ENCODE measurements at places on chromosomes 5 and 9. TPM values are rescaled to one million over a fixed set of nuclear protein-coding genes. Genes with fewer than 3 reads are reported as not detected.

The GZMA gene
- 0.67 TPM for total RNA-seq

DNA sequence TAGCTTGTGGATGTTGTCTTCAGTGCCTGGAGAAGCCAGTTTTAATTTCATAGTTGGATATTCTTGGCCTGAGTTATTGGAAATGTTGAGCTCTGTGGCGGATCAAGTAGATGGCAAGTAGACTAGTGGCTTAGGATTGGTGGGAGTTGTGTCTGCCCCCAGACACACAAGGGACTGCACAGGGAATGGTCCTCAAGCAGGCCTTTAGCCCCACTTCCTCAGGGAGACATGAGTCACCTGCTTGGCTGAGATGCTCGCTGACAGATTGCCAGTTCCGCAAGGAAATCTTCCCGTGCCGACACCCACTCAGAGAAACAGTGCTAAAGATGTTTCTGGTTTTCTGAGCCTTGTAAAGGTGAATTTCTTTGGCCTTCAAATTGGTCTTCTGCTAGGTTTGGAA, 18.8 kb upstream of the CATSPER3 start:
- H3K4me3 ChIP-seq, result no peak overlapping the region
- no peaks in the 10 kb centered on the region for H3K27me3 ChIP-seq
- no peaks in the 10 kb centered on the region for H3K36me3 ChIP-seq
- H3K4me1 ChIP-seq, result peaks cover 17% of the 10 kb centered on the region
- peak; percentile 32 for DNase-seq
- H3K27ac ChIP-seq, result no peak overlapping the region

The OBP2B gene
- total RNA-seq, result not detected

The AFAP1L1 gene
- 40.3 TPM for total RNA-seq

- H3K27me3 ChIP-seq, result no peaks in the 10 kb centered on the region
- no peak for DNase-seq
- no peak overlapping the region for H3K27ac ChIP-seq
- no peaks in the 10 kb centered on the region for H3K4me1 ChIP-seq
- no peaks in the 10 kb centered on the region for H3K36me3 ChIP-seq
Observed at GRCh38 chr5:8577792-8578191, 708.8 kb downstream of the MTRR start.

GRCh38 chr5:150000990-150001659, 586 bp downstream of the HMGXB3 start:
- peak overlapping the region; percentile 90 for H3K27ac ChIP-seq
- DNase-seq, result peak; percentile 16
- H3K4me1 ChIP-seq, result peaks cover 7% of the 10 kb centered on the region
- peak overlapping the region; percentile 84 for H3K4me3 ChIP-seq
- H3K36me3 ChIP-seq, result peaks cover 3% of the 10 kb centered on the region

The TMEM215 gene
- total RNA-seq, result not detected

The PIK3R1 gene
- 168 TPM for total RNA-seq

The PCDHA1 gene
- total RNA-seq, result not detected

The KCNV2 gene
- total RNA-seq, result not detected

GRCh38 chr5:12292610-12293204, 388.5 kb upstream of the CTNND2 start:
- H3K4me1 ChIP-seq, result no peaks in the 10 kb centered on the region
- no peak overlapping the region for H3K27ac ChIP-seq
- no peak for DNase-seq
- H3K27me3 ChIP-seq, result no peaks in the 10 kb centered on the region

GRCh38 chr9:133975511-133975910, 16.6 kb downstream of the VAV2 start:
- DNase-seq, result no peak
- H3K4me3 ChIP-seq, result no peak overlapping the region
- no peaks in the 10 kb centered on the region for H3K36me3 ChIP-seq
- no peak overlapping the region for H3K27ac ChIP-seq
- H3K4me1 ChIP-seq, result peaks cover 15% of the 10 kb centered on the region

DNA sequence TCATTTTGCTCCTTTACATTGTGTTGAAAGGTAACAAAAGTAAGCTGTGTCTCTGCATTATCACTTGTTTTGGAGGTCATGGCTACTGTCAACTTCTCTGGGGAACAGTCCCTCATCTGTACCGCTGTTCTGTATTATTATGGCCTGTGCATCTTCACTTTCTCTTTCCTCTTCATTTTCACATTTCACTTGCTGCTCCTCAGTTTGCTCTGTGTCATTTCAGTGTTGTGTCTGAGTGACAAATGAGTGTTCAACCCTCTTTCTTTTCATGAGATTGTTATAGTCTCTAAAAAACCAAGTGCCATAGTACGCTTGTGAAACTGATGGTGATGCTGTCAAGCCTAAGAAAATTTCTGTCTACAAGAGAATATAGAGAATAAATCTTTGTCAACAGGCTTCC, 122.0 kb upstream of the FER start:
- H3K27me3 ChIP-seq, result no peaks in the 10 kb centered on the region
- no peaks in the 10 kb centered on the region for H3K4me1 ChIP-seq
- no peak for DNase-seq
- no peak overlapping the region for H3K27ac ChIP-seq
- H3K4me3 ChIP-seq, result no peak overlapping the region

DNA sequence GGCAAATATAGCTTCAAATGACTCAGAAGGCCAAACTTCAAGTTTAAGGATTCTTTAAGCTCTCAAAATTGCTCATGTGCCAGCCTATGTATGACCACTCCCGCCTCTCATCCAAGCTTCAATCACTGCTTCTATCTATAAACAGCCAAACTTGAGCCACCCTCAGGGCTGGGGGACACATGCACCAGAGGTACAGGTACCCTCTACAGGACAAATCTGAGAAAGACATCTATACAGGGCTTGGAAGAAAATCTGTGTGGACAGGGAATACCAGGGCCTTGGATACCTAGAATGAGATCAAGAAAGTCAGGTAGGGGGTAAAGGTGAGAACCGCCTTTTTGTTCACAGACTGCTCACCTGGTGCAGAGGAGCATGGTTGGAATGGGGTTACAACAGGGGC, 217.9 kb downstream of the ATPSCKMT start:
- no peaks in the 10 kb centered on the region for H3K36me3 ChIP-seq
- no peaks in the 10 kb centered on the region for H3K27me3 ChIP-seq
- DNase-seq, result no peak
- H3K4me3 ChIP-seq, result no peak overlapping the region

- peaks cover 12% of the 10 kb centered on the region for H3K4me1 ChIP-seq
- H3K4me3 ChIP-seq, result no peak overlapping the region
- H3K27ac ChIP-seq, result no peak overlapping the region
- H3K27me3 ChIP-seq, result no peaks in the 10 kb centered on the region
- no peak for DNase-seq
Observed at GRCh38 chr9:27541740-27542139, 12.1 kb upstream of the MOB3B start.

DNA sequence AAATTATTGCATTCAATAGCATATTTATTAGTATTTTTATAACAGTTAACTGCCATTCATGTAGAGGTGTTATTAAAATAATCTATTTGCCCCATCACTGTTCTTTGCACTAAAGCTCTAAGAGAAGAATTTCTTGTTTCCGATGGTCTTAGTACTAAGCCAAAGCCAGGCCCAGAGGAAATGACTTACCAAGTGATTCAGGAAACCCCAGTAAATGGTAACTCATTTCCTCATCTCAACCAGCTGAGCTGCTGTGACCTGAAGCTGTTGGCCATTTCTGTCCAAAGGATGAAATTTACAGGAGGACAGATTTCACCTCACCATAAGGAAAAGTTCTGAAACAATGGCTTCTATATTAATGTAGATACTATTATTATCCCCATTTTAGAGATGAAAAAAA, 117.0 kb downstream of the PIK3R1 start:
- H3K4me3 ChIP-seq, result no peak overlapping the region
- no peaks in the 10 kb centered on the region for H3K27me3 ChIP-seq
- H3K27ac ChIP-seq, result no peak overlapping the region
- DNase-seq, result no peak
- no peaks in the 10 kb centered on the region for H3K36me3 ChIP-seq

- H3K36me3 ChIP-seq, result no peaks in the 10 kb centered on the region
- H3K27me3 ChIP-seq, result no peaks in the 10 kb centered on the region
Observed at GRCh38 chr9:120583958-120584369, 4.0 kb upstream of the CDK5RAP2 start.

DNA sequence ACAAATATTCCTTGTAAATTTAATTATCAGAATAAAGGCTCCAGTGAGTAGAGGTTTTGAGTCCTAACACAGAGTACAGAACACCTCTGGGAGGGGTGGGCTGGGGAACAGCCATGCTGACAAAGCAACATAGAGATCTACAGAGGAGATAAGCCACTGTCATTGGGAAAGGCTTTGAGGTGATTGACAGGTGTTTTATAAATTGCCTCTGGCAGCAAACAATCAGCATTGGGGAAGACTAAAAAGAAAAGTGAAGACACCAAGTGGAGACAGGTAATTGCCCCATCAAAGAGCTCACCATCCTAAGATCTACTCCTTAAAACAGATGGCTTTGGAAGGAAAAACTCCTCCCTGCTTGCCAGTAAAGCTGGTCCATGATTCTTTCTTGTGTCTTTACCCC, 189.7 kb upstream of the TLE4 start:
- DNase-seq, result no peak
- H3K4me1 ChIP-seq, result no peaks in the 10 kb centered on the region
- no peak overlapping the region for H3K27ac ChIP-seq
- no peak overlapping the region for H3K4me3 ChIP-seq
- H3K36me3 ChIP-seq, result no peaks in the 10 kb centered on the region

DNA sequence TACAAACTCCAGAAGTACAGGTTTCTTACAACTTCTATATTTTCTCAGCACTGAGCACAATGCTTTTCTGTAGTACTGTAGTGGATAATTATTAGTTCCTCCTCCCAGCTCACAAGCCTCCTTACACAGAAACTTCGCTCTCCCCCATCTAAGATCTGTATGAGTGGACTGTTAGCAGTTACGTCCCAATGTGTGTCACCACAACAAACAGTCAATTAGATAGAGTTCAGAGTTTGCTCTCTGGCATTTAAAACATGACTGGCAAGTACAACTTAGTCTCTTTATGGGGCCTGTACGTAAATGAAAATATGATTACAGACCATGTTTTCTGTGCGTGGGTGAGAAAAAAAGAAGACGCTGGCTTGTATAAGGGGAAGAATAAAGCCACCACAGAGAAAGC, 631.4 kb upstream of the DMAC1 start:
- DNase-seq, result no peak
- no peaks in the 10 kb centered on the region for H3K36me3 ChIP-seq
- no peak overlapping the region for H3K4me3 ChIP-seq
- no peaks in the 10 kb centered on the region for H3K27me3 ChIP-seq
- no peaks in the 10 kb centered on the region for H3K4me1 ChIP-seq

DNA sequence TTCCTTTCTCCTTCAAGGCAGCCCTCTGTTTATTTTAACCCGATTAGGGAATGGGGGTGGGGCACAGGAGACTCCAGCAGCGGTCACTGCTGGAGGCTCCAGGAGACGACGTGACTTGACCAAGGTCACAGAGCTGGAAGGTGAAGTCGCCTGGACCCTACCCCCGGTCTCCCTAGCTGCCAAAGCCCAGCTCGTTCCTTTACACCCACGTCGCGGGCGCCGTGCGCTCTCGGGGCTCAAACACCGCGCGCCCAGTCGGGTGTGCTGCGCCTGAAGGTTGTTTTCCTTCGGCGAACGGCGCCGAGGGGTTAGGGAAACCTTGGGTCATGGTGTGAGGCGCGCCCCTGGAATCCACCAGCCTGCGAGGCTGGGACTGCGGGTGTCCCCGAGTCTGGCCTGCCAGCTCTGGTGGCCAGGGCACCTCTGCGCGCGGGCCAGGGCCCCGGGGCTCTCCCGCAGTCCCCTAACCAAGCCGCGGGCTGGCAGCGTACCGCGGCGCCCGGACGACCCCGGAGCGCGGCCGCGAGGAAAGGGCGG, 747 bp upstream of the UNC5A start:
- peaks cover 2% of the 10 kb centered on the region for H3K4me1 ChIP-seq
- H3K4me3 ChIP-seq, result peak overlapping the region; percentile 39
- H3K27ac ChIP-seq, result no peak overlapping the region
- no peak for DNase-seq
- peaks cover 92% of the 10 kb centered on the region for H3K27me3 ChIP-seq

- H3K4me3 ChIP-seq, result no peak overlapping the region
- H3K27ac ChIP-seq, result no peak overlapping the region
- DNase-seq, result no peak
- no peaks in the 10 kb centered on the region for H3K4me1 ChIP-seq
Observed at GRCh38 chr5:63686938-63687337, 275.3 kb downstream of the HTR1A start.

DNA sequence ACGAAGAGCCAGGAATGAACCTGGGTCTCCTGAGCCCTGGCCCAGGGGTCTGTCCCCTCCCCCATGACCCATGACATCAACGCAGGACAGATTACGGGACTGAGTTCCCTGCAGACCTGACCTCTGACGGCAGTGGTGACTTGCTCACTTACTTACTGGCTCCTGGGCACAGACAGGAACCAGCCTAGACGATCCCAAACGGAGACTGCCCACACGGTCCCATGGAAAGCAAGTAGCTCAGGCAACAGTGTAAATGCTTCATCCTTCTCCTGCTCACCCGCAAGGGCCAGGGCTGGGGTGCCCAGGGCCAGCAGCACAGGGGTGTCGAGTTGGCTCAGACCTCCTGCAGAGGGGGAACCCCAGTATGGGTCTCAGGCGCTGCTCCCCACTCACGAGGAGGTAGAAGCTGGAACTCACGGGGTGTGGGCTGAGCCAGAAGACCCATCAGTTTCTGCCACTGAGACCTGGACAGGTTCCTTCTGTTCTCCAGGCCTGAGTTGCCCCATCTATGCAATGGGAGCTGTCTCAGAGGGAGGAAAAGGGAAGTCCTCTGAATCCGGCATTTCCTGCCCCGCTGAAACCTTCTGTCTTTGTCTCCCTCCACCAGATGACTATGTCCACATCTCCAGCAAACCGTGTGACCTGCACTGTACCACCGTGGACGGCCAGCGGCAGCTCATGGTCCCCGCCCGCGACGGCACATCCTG, 5.6 kb downstream of the ADAMTSL2 start:
- DNase-seq, result no peak
- peak overlapping the region; percentile 25 for H3K4me3 ChIP-seq
- no peaks in the 10 kb centered on the region for H3K36me3 ChIP-seq
- no peaks in the 10 kb centered on the region for H3K27me3 ChIP-seq

The GLDC gene
- not detected for total RNA-seq

The BHMT2 gene
- 19.6 TPM for total RNA-seq

GRCh38 chr9:30172206-30172605, 2212.2 kb upstream of the ACO1 start:
- H3K4me1 ChIP-seq, result no peaks in the 10 kb centered on the region
- no peak overlapping the region for H3K27ac ChIP-seq
- H3K27me3 ChIP-seq, result no peaks in the 10 kb centered on the region
- H3K36me3 ChIP-seq, result no peaks in the 10 kb centered on the region

- no peaks in the 10 kb centered on the region for H3K27me3 ChIP-seq
- no peak overlapping the region for H3K27ac ChIP-seq
- no peaks in the 10 kb centered on the region for H3K4me1 ChIP-seq
- no peak overlapping the region for H3K4me3 ChIP-seq
Observed at GRCh38 chr5:93717162-93717561, 24.2 kb downstream of the POU5F2 start.
